Endothelial cell of umbilical vein (primary cell): ENCODE measurements at places on chromosomes 12 and 14. TPM values are rescaled to one million over a fixed set of nuclear protein-coding genes. Genes with fewer than 3 reads are reported as not detected.
A peak's percentile ranks its signal among the peaks of the same experiment; 100 is the strongest.

DNA sequence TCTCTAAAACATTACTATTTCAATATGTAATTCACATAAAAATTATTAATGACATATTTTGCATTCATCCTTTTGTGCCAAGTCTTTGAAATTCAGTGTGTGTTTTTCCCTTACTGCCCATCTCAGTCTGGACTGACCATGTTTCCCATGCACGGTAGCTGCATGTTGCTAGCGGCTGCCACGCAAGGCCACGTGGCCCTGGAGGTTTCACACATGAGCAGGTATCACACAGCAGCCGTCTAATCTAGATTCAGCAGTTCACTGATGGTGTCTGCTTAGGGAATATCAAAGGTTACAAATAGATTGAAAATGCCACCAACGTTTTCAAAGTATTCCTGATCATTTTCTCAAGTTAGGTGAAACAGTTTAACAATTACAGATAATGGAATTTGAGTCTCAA, 234.8 kb upstream of the FKBP4 start:
- H3K4me3 ChIP-seq, result no peak overlapping the region
- no peaks in the 10 kb centered on the region for H3K36me3 ChIP-seq
- H3K27me3 ChIP-seq, result peaks cover 2% of the 10 kb centered on the region
- no peak for DNase-seq
- no peak overlapping the region for H3K27ac ChIP-seq
- no peaks in the 10 kb centered on the region for H3K4me1 ChIP-seq

DNA sequence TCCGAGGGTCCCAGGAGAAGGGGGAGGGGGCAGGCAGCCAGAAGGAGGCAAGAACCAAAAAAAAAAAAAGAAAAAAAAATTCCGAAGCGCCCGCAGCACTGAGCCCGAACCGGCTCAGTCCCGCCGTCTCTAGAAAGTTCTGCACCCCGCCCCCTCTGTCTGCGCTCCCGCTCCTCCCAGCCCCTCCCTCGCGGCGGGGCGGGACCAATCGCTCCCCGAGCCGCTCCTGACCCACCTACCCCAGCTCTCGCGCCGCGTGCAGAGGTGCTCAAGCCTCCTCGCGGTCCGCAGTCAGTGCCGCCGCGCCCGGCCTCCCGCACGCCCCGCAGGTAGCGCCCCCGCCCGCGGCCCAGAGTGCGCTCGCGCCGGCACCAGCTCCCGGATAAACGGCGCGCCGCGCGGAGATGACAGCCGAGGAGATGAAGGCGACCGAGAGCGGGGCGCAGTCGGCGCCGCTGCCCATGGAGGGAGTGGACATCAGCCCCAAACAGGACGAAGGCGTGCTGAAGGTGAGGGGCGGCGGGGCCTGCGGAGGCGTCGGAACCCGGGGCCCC, at the start of gene FKBP4:
Gene FKBP4 (plus strand): TSS at position 235 of the 554 bp plus-strand sequence. CDS start 170 bp downstream, at position 405.
- peaks cover 5% of the 10 kb centered on the region for H3K27me3 ChIP-seq
- H3K4me3 ChIP-seq, result peak within 1 kb of the TSS; percentile 73
- peaks cover 23% of the 10 kb centered on the region for H3K4me1 ChIP-seq
- peak; percentile 82 for DNase-seq

DNA sequence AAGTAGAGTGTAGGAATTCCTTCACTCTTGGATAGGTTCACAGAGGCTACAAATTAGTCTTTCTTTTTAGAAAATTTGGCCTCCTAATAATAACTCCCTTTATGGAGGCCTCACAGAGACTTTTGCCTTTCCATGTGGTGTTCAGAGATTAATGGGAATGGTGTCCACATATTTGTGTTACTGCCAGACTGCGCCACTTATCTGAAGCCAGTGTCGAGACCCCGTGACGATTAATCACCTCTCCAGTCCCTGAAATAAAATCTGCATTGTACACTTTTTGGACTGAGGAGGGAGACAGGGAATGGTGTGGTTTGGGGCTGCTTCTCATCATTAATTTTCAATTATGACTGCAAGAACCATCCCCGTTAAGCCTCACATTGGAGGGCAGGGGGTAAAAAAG, 980.5 kb downstream of the FLRT2 start:
- no peak for DNase-seq
- H3K27me3 ChIP-seq, result no peaks in the 10 kb centered on the region
- no peak overlapping the region for H3K27ac ChIP-seq
- H3K4me3 ChIP-seq, result no peak overlapping the region
- H3K4me1 ChIP-seq, result no peaks in the 10 kb centered on the region

GRCh38 chr12:94172973-94173372, 24.6 kb downstream of the PLXNC1 start:
- no peak for DNase-seq
- no peaks in the 10 kb centered on the region for H3K4me1 ChIP-seq
- no peak overlapping the region for H3K27ac ChIP-seq
- no peaks in the 10 kb centered on the region for H3K36me3 ChIP-seq
- peaks cover 14% of the 10 kb centered on the region for H3K27me3 ChIP-seq

The GLRX5 gene
- total RNA-seq, result 50.9 and 52.0 TPM in 2 replicates

DNA sequence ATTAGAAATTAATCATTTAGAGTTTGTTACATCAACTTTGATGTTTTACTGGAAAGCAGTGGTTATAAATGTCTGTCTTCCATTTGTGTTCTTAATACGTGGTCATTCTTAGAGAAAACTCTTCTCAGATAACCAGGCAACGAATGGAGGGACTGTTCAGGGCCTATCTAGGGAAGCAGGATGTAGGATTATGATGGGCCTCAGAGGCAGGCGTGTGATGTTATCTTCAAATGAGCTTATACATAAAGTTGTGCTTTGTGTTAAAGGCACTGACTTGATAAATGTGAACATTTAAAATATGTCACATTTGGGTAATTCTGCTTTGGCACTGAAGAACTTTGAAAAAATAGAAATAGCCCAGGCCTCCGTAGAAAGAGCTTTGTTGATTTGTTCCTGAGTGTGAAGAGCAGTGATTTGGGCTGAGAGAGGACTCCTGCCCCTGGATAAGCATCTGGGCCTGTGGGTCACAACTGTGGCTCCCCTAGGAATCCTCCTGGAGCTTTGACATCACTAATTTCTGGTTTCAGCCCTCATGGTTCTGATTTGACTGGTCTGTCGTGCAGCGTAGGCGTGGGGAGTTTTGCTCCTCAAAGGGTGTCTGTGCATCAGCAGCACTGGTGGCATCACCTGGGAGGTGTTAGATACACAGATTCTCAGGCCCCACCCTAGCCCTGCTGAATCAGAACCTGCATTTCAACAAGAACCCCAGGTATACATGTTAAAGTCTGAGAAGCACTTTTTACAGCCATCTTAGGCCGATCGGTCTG, 55.4 kb downstream of the SAMD4A start:
- peak overlapping the region; percentile 20 for H3K27ac ChIP-seq
- no peaks in the 10 kb centered on the region for H3K27me3 ChIP-seq
- DNase-seq, result peak; percentile 56
- H3K4me3 ChIP-seq, result no peak overlapping the region

The SLCO1B3 gene
- total RNA-seq, result not detected in 2 replicates

- no peaks in the 10 kb centered on the region for H3K4me1 ChIP-seq
- H3K36me3 ChIP-seq, result no peaks in the 10 kb centered on the region
- H3K27ac ChIP-seq, result no peak overlapping the region
- no peak overlapping the region for H3K4me3 ChIP-seq
- peaks cover 9% of the 10 kb centered on the region for H3K27me3 ChIP-seq
Measured at GRCh38 chr12:8665759-8666158, 3.1 kb upstream of the MFAP5 start.

DNA sequence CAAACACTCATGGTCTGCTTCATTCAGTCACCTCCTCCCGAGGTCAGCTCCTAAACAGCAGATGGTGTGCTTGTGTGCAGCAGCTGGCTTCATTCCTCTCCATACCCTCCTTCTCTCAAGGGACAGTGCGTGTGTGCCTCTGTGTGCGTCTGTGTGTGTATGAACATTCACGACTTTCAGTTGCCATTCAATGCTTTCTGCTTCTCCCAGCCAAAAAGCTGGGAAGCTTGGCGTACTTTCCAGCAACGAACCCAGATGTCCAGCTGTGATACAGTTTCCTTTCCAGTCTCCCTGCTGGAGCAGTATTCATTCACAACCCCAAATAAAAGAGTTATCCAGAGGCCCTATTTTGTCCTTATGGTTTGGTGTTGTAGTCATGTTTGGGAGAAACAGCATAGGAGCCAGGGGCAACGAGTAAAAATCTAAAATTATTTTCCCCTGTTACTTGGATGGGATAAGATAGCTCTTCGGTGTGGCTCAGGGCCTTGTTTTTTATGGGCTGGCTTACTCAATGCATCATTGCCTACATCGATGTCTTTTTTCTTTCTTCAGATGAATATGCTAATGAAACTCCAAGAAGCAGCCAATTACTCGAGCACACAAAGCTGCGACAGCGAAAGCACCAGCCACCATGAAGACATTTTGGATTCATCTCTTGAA, 379.3 kb downstream of the NAV3 start:
- no peak overlapping the region for H3K27ac ChIP-seq
- no peaks in the 10 kb centered on the region for H3K4me1 ChIP-seq
- peaks cover 5% of the 10 kb centered on the region for H3K36me3 ChIP-seq

The CARMIL3 gene
- not detected in 2 replicates for total RNA-seq

GRCh38 chr12:1509413-1510052, 84.8 kb downstream of the FBXL14 start:
- H3K4me1 ChIP-seq, result no peaks in the 10 kb centered on the region
- no peak for DNase-seq
- peaks cover 6% of the 10 kb centered on the region for H3K27me3 ChIP-seq
- H3K36me3 ChIP-seq, result no peaks in the 10 kb centered on the region
- H3K27ac ChIP-seq, result no peak overlapping the region

- no peak overlapping the region for H3K27ac ChIP-seq
- DNase-seq, result no peak
- no peaks in the 10 kb centered on the region for H3K36me3 ChIP-seq
- H3K27me3 ChIP-seq, result peaks cover 13% of the 10 kb centered on the region
- no peak overlapping the region for H3K4me3 ChIP-seq
Measured at GRCh38 chr12:130166306-130166705, 4.0 kb downstream of the FZD10 start.

The FOXG1 gene
- not detected in 2 replicates for total RNA-seq

The PIANP gene
- total RNA-seq, result 0.14 and 0.55 TPM in 2 replicates

The FBLN5 gene
- total RNA-seq, result 27.6 and 44.9 TPM in 2 replicates

The ADCY4 gene
- 84.0 and 87.0 TPM in 2 replicates for total RNA-seq

DNA sequence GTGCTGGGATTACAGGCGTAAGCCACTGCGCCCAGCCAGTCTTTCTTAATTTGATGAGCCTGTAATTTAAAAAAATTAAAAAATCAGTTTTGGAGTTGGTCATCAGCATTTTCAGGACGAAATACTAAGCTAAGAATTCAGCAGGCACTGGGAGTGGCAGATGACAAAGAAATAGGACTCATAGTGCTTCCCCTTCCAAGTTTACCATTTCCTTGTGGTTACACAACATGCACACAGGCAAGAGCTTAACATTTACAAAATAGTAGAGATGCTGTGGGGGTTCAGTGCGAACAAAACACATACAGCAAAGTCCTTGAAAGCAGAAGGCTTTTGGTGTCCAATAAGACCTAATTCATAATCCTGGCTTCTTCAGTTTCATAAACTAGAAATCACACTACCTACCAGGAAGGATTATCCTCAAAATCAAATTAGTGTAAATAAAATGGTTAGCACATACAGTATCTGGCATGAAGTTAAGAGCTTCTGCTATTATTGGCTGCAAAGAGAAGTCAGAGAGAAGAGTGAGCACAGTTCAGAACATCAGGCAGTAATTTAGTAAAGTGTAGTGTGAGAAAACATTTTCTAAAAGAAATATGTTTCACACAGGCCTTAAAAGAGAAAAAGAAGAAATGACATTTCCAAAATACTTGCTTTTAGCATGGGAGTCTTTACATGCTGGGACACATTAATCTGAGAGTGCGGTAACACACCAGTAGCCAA, 22.2 kb upstream of the KIF21A start:
- no peak overlapping the region for H3K4me3 ChIP-seq
- no peak overlapping the region for H3K27ac ChIP-seq
- no peaks in the 10 kb centered on the region for H3K4me1 ChIP-seq
- DNase-seq, result no peak
- no peaks in the 10 kb centered on the region for H3K27me3 ChIP-seq

GRCh38 chr12:69118516-69118915, 120.9 kb upstream of the CPSF6 start:
- no peaks in the 10 kb centered on the region for H3K36me3 ChIP-seq
- DNase-seq, result peak; percentile 6
- H3K27ac ChIP-seq, result no peak overlapping the region

The ASB2 gene
- not detected in 2 replicates for total RNA-seq

The C14orf39 gene
- total RNA-seq, result not detected in 2 replicates

The MIP gene
- not detected in 2 replicates for total RNA-seq

GRCh38 chr12:109009766-109010165, 11.1 kb downstream of the SVOP start:
- H3K36me3 ChIP-seq, result no peaks in the 10 kb centered on the region
- no peaks in the 10 kb centered on the region for H3K4me1 ChIP-seq
- no peak overlapping the region for H3K4me3 ChIP-seq
- H3K27me3 ChIP-seq, result no peaks in the 10 kb centered on the region
- no peak overlapping the region for H3K27ac ChIP-seq

- DNase-seq, result no peak
- no peaks in the 10 kb centered on the region for H3K27me3 ChIP-seq
- H3K4me3 ChIP-seq, result no peak overlapping the region
- H3K27ac ChIP-seq, result no peak overlapping the region
- H3K36me3 ChIP-seq, result no peaks in the 10 kb centered on the region
Measured at GRCh38 chr12:4119157-4119761, 154.3 kb upstream of the CCND2 start.

The MTHFD1 gene
- total RNA-seq, result 104 and 114 TPM in 2 replicates

DNA sequence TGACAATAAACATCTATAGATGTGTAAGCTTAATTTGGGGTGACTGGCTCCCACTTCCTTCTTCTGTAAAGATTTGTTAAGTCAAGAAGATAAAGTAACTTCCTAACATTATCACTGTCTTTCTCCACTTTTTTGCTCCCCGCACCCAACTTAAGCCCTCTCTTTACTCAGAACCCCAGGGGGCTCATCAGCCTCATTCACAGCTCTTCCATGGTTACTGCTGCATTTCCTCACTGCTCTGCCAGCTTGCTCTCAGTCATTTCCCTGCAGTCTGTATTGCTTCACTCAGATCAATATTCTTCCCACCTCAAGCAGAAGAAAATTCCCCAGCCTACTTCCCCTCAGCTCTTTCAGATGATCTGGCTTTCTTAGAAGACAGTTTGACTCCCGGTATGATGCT, 102.0 kb downstream of the PIK3C2G start:
- no peaks in the 10 kb centered on the region for H3K27me3 ChIP-seq
- H3K27ac ChIP-seq, result no peak overlapping the region
- DNase-seq, result no peak
- no peaks in the 10 kb centered on the region for H3K36me3 ChIP-seq
- H3K4me3 ChIP-seq, result no peak overlapping the region
- H3K4me1 ChIP-seq, result no peaks in the 10 kb centered on the region

GRCh38 chr12:29050503-29050902, 98.6 kb upstream of the FAR2 start:
- H3K4me1 ChIP-seq, result no peaks in the 10 kb centered on the region
- no peaks in the 10 kb centered on the region for H3K27me3 ChIP-seq
- DNase-seq, result no peak
- H3K4me3 ChIP-seq, result no peak overlapping the region

DNA sequence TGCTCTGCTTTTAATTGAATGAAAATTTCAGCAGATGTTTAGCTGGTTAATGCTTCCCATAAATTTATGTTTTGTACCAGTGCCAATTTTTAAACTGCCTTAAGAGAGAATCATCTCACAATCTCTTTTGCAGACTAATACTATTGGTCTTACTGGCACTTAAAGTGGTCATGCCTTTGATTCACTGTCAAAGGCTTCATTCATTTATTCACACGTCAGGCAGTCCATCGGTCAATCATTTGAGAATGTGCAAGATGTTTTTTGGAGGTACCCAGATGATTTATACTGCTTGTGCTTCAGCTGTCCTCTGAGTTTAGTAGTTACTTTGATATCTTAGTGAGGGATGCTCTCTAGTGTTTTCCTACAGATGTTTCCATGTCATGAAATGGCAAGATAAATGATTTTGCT, 83.4 kb downstream of the NAV3 start:
- no peak overlapping the region for H3K27ac ChIP-seq
- H3K4me3 ChIP-seq, result no peak overlapping the region
- no peaks in the 10 kb centered on the region for H3K4me1 ChIP-seq
